Right atrium auricular region (tissue), 2 donors: ENCODE measurements at places on chromosomes 5 and 9. TPM values are rescaled to one million over a fixed set of nuclear protein-coding genes. Genes with fewer than 3 reads are reported as not detected.

CDKN2B-AS1 gene
- not detected for total RNA-seq

NPR3 gene
- total RNA-seq, result 51.0 TPM

MARCOL gene
- total RNA-seq, result not detected

CDH18 gene
- total RNA-seq, result not detected

INSYN2B gene
- not detected for total RNA-seq

BARX1 gene
- total RNA-seq, result not detected

IRX1 gene
- not detected for total RNA-seq

PTPN3 gene
- 6.9 TPM for total RNA-seq

NMUR2 gene
- total RNA-seq, result not detected

PCDHB7 gene
- total RNA-seq, result 1.0 TPM

SCAMP1 gene
- total RNA-seq, result 21.0 TPM

ZDHHC21 gene
- 12.1 TPM for total RNA-seq

PCDHA6 gene
- total RNA-seq, result 0.20 TPM

LOX gene
- total RNA-seq, result 11.6 TPM

DNA sequence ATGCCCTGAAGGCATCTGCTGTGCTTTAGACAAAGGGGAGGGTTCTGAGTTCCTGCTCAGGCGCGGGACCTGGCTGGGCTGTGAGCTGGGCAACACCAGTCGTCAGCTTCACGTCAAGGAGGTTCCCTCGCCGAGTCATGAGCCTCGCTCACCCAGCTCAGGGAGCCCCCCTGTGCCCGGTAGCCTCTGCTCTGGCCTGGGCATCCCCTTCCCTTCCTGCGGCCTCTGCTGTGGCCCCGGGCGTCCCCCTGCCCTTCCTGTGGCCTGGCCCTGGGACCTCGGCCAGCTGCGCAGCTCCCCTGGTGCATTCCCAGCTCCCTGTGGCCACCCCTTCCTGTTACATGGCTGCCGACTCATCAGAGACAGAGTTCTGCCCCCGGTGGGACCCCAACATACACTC lies 29.8 kb downstream of the TERT start:
- no peak for DNase-seq

GRCh38 chr9:25678846-25679360 lies 659 bp upstream of the TUSC1 start:
- DNase-seq, result no peak

DNA sequence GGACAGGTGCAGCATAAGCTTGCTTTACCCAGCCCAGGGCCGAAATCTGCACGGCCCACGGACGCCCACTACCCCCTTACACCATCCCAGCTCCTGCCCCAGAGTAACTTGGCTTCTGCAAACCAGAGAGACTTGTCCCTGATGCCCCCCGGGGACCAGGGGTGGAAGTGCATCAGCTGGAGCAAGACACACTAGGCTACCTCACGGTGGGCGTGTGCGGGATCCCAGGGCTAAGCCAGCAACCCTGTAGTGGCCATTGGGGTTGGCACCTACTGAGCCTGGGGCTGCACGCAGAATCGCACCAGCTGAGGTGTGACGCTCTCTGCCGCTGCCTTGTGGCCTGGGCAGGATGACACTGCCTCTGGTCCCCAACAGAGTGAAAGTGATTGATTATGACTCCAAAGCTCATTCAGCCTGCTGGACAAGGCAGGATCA lies 6.1 kb upstream of the ZNF79 start:
- no peak for DNase-seq

DNA sequence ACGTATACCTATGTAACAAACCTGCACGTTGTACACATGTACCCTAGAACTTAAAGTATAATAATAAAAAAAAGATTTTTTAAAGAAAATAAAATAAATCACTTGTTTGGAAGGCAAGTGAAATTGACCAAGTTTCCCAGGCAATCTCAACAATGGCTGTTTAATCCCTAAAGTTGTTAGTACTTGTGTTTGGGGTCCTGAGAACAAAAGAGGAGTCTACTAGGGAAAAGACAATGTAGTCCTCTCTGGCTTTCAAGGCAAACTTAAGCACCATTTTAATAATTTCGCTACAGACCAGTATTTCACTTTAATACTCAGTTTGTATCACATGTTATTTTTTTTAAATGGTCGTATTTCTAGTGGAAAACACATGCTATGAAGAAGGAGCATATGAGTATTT lies 14.2 kb downstream of the CEMIP2 start:
- DNase-seq, result no peak

DNA sequence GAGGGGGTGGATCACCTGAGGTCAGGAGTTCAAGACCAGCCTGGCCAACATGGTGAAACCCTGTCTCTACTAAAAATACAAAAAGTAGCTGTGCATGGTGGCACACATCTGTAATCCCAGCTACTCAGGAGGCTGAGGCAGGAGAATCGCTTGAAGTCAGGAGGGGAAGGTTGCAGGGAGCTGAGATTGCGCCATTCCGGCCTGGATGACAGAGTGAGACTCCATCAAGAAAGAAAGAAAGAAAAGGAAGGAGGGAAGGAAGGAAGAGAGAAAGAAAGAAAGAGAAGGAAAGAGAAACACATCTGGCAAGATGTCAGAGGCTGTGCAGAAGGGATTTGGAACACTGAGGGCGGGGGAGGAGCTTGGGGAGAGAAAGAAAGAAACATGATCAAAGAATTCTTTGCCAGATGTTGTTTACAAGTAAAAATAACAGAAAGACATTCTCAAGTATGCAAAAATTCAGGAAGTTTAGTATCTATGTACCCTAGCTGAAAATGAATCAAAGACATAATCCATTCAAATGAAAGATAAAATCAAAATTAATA lies 93.7 kb downstream of the AK8 start:
- DNase-seq, result no peak

DNA sequence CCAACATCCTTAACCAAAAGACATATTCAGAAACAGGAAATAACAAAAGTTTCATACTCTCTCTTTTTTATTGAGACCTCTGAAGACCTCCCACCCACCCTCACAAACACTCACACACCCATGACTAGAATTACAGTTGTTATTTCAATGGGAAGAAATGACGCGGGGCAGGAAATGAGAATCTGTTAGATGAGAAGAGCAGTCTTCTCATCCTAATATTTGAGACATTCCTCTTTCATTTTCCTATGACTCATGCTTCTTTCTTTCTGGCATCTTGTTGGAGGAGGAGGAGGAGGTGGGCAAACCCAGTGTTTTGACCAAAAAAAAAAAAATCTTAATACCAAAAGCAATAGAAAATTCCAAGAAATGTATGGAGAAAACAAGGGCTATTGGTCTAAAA lies 179.5 kb upstream of the TARS1 start:
- no peak for DNase-seq

DNA sequence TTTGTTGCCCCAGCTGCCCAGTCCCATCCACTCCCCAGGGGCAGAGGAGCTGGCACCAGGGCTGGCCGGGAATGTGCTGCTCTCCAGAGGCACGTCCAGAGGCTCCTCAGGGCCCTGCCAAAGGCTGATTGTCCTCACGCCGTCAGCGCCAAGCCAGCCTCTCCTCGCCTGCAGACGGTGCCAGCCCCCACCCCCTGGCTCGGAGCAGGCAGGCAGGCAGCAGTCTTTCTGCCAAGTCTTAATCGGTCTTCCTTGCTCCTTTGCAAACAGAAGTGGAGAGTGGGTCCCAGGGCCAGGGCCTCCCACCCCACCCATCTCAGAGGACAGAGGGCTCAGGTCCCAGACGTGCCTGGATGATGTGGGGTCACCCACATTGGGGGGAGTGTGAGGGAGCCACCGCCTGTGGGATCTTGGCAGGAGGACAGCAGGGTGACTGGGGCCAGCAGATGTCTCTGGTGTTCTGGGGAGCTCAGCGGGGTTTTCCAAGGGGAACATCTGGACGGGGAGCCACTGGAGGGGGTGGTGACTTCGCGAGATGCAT lies 36.3 kb downstream of the FAM163B start:
- DNase-seq, result no peak

DNA sequence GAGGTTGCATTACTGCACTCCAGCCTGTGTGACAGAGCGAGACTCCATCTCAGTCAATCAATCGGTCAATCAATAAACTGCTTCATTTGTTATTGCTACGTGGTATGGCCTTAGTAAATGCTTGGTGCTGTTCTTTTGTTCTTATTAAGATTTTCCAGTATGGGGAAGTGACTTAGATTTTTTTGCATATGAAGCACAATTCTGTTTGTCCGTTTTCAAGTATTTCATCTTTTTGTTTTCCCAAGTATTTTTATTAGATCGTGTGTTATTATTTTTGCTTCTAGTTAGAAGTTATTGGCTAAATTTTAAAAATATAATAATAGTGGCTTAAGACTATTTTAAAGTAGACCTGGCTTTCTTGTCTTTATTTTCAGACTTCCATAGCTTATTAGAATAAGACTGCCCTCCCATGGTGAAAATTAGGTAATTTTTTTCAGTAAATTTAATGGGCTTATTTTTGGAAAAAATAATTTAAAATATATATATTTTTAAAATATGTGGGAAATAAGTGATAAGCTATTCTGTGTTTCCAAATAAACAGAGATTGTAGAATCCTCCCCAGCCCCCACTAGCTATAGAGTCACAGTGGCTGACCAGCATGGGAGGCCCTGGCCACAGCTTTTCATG lies 14.7 kb upstream of the OMD start:
- DNase-seq, result no peak

GRCh38 chr9:69232135-69232534 lies 58.1 kb downstream of the TJP2 start:
- DNase-seq, result no peak

DNA sequence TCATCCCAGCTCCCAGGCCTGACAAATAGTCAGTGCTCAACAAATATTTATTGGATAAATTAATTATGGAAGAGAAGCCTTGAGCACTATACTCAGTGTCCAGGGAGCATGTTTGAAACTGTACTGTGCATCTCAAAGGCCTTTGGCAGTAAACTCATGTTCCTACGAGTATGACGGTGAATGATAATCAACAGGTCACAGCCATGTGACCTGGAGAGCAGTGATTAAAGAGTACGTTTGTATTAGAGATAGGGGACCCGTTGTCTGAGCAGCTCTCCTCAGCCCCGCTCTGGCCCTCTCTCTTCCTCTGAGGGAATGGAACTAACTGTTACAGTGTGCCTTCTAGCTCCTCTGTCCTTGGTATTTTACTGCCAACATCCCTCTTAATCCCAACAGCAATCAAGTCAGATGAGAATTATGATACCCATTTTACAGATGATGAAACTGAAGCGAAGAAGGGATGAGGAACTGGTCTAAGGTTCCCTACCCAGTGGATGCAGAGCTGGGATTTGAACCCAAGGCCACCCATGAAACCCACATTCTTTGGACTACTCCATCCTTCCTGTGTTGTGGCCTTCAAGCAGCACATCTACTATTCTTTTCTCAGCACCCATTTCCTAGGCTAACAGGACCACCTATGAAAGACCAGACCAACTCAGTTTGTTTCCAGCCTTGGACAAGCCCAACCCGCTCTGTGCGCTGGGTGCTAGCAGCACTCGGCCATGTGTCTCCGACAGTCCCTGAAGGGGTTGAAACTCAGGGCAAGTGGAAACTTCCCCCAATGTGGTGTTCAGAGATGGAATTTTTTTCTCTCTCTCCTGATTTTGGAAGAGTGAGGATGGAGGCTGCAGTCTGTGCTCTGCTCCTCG lies 34.9 kb downstream of the SPRY4 start:
- no peak for DNase-seq

GRCh38 chr9:33719581-33720374 lies 75.6 kb upstream of the PRSS3 start:
- no peak for DNase-seq

DNA sequence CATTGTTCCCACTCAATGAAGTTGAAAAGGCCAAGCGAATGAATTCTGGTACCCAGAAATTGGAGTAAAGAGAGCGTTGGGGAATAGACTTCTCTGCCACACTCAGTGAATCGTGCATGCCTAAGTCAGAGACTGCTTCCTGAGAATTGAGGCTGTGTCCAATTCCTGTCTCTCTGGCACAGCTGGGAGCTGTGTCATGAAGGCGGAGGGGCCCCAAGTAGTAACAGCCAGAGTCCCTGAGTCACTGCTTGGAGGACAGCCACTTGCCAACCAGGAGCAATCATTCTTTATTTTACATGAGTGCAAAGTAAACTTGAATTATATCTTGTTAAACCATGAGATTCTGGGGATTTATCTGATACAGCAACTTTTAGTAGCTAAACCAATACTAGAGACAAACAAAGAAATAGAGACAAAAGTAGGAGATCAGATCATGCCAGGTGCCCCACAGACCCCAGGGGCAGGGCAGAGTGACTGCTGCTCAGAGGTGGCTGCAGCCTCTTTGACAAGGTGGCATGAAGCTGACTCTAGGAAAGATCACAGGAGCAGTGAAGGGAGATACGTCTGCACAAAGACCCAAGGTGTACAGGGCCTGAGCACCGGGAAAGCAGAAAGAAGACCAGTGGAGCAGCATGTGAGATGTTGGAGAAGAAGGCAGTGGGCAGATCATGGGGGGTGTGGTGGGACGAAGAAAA lies 246.0 kb downstream of the GADD45G start:
- peak; percentile 63 for DNase-seq

DNA sequence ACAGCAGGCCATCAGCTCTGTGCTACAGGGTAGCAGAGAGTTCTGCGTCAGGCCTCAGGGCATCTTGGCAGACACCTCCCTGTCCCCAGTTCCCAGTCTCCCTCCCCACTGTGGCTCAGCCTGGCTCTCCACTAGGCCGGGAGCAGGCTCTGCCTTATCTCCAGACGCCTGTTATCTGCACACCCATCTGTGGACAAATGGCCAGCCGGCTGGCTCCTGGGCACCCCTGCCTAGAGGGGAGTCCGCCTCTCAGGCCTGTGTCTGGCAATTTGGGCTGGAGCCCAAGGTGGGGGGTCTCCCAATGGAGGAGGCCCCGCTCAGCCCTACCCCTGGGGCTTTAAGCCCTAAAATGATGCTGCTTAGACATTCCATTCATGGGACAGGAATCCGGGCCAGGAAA lies 39.2 kb upstream of the HAND1 start:
- DNase-seq, result no peak

- DNase-seq, result no peak
These were observed 111.6 kb downstream of the WNK2 start for GRCh38 chr9:93295456-93296076.

DNA sequence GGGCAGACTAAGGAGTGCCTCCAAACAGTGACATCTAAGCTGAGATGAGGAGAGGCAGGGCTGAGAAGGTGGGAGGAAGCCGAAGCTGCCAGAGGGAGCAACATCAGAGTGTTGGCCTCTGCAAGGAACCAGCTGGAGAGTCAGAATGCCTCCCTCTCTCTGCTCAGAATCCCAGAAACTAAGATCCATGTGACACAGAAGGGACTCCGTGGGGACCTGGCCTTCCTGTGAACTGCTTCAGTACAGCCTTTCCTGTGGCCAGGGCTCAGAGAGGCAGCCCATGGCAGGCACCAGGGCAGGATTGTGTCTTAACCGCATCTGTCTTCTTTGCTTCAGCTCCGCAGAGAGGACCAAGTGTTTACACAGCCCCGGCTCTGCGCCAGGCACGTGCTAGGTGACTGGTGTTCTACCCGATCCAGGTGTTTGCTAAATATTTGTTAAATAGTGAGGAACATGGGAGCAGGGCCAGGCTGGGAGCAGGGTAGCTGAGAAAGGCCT lies 33.5 kb downstream of the KCNMB1 start:
- DNase-seq, result no peak

DNA sequence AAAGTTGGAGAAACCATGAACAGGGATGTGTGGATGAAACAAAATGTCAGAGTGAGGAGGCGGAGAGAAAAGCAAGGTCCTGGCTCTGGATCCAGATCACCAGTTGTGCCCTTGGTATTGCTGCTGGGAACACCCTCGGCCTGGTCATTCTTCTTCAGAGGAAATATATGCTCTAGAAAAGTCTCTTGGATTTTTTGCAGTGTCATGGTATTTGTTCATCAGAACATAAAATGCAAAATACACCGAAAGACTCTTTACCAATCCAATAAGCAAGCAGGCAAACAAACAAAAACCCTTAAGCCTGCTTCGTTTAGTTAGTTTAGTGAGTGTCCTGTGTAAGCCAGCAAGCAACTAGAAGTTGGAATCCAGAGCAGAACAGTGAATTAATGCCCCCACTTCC lies 88.7 kb upstream of the CDH6 start:
- no peak for DNase-seq
